GF-D8 (cell line): ENCODE measurements at places on chromosomes 1 and 21.
A peak's percentile ranks its signal among the peaks of the same experiment; 100 is the strongest.

GRCh38 chr1:198907423-198907746 lies 268.5 kb downstream of the PTPRC start:
- DNase-seq: no peak

GRCh38 chr1:223765036-223765718 lies 52.8 kb downstream of the CAPN2 start:
- DNase-seq: no peak

GRCh38 chr1:157968946-157969345 lies 24.5 kb upstream of the KIRREL1 start:
- no peak for DNase-seq

DNA sequence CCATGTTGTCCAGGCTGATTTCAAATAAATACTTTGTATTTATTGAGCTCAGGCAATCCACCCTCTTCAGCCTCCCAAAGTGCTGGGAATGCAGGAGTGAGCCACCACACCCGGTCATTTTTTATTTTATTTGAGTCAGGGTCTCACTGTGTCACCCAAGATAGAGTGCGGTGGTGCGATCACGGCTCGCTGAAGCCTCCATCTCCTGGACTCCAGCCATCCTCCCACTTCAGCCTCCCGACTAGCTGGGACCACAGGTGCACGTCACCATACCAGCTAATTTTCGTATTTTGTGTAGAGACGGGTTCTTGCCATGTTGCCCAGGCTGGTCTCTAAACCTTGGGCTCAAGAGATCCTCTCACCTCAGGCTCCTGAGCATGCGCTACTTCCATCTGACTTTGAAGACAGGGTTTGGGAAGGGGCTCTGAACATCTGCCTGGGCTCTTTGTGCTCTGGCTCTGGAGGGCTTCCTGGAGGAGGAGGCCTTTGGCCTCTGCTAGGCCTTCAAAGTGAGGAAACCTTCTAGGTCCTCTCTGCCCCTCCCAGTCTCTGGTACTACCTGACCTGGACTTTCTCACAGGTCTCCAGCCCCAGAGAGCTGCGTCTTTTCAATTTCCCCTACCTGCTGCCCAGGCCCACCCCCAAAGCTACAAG lies 5.8 kb downstream of the HSPB7 start:
- DNase-seq: no peak

DNA sequence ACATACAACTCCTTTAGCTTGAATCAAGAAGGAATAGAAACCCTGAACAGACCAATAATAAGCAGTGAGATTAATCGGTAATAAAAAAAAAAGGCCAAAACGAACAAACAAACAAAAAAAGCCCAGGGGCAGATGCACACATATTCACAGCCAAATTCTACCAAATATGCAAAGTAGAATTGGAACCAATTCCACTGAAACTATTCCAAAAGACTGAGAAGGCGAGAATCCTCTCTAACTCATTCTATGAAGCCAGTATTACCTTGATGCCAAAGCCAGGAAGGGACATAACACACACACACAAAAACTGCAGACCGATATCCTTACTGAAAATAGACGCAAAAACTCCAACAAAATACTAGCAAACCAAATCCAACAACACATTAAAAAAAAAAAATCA lies 161.6 kb downstream of the ASTN1 start:
- DNase-seq: no peak

- no peak for DNase-seq
Measured at GRCh38 chr1:41360074-41360785, 1.0 kb upstream of the FOXO6 start.

- no peak for DNase-seq
Measured at GRCh38 chr1:175508320-175509110, 234.9 kb downstream of the TNR start.

GRCh38 chr1:61781151-61781550 lies 38.9 kb downstream of the PATJ start:
- DNase-seq: peak; percentile 25

GRCh38 chr1:58325866-58326265 lies 220.7 kb downstream of the OMA1 start:
- DNase-seq: no peak

DNA sequence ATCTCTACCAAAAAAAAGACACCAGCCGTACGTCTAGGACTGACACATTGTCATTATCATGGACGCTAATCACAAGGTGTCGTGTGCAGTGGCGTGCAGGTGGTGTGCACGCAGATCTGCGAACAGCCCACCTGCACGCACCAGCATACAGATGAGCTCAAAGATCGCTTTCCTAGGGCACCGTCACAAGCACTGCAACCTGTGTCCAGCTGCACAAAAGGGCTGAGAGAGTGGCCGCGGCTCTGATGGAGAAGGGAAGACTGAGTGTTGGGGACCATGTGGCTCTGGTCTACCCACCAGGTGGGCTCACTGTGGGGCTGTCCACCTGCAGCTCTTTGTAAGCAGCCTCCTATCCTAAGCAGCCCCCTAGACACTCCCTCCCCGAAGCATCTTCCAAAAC lies 50.9 kb downstream of the S100B start:
- DNase-seq: no peak

- no peak for DNase-seq
Measured at GRCh38 chr1:34479731-34480130, 275.1 kb upstream of the GJB5 start.

DNA sequence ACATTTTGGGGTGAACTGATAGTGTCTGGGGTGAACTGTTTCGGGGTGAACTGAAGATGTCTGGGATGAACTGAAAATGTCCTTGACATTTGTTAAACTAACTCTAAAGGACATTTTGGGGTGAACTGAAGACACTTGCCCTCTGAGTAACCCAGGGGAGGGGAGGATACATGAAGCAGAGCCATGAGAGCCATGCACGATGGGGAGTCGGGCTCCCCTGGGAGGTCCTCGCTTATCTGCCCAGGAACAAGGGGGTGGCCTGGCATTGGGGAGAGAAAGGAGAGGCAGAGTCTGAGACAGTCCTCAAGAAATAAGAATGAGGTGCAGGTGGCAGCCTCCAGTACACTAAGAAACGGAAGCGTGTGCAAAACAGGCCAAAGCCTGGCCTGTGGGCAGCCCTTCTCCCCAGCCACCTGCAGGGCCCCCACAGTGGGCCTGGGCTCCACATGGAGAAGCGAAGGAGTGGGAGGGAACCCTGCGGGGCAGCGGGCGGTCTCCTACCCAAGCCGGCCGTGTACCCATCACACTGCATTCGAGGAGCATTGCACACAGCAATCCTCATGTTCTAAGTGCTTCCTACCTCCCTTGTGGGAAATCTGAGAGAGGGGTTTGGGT lies 24.2 kb downstream of the RSPH1 start:
- no peak for DNase-seq

GRCh38 chr1:182589520-182589919 lies 464 bp upstream of the RNASEL start:
- no peak for DNase-seq

- DNase-seq: no peak
Measured at GRCh38 chr1:157695417-157695816, 5.2 kb downstream of the FCRL3 start.

DNA sequence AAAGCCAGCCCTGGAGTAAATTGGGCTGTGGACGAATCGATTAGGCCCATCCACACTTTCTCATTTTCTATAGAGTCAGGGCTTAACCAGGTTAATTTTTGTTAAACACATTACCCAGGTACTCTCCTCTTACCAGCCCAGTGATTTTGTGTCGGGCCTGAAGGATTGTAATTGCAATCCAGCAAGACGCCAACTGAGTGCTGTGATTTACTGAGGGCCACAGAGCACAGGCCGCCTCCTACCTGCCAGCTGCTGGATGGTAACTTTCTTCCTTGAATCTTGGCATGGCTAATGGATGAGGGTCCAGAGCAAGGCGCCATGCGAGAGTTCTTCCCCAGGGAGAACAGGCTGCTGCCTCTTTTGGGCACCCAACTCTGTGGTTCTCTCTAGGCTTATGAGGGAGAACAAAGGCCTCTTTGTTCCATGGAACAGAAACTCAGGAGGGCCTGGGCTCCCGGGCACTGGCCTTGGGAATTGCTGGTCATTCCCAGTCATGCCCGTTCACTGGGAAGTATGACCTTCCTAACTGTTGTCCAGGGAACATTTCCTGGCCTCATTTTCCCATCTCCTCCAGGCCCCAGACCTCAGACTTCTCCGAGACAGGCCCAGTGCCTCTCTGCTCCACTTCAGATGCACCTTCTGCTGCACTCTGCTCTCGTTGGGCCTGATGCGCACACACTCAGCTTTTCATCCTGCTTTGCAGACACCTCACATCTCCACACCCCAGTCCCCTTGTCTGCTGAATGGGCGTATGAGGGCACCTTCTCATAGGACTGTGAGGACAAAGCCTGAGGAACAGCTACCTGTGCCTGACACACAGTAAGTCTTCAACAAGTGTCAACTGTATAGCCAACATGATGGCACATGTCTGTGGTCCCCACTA lies 57.3 kb downstream of the SYF2 start:
- DNase-seq: no peak

GRCh38 chr1:189180057-189180456 lies 1297.6 kb downstream of the BRINP3 start:
- no peak for DNase-seq

DNA sequence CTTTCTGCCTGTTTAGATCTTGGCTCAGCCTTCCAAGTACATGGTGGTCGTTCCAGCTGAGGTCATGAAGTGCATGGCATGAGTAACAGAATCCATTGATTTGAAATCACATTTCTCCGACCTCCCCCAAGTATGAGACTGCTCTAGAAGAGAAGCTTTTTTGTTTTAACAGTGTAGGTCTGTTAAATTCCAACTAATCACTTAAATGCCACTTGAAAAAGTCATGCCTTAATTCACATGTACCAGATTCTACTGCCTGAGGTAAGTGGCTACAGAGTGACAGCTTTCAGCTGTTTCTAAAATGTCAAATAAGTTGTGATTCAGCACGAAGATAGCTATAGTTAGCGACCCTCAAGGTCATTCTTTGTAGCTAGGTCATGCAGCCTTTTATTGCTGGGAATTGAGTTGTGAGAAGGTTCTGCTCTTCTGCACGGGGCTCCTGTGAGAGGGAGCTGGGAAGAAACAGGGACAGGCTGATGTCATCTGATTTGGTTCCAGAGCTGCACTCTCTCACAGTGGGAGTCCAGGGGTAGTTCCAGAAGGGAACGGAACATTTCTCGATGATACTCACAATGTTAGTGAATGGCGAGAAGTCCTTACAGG lies 112.7 kb downstream of the VPS13D start:
- no peak for DNase-seq

DNA sequence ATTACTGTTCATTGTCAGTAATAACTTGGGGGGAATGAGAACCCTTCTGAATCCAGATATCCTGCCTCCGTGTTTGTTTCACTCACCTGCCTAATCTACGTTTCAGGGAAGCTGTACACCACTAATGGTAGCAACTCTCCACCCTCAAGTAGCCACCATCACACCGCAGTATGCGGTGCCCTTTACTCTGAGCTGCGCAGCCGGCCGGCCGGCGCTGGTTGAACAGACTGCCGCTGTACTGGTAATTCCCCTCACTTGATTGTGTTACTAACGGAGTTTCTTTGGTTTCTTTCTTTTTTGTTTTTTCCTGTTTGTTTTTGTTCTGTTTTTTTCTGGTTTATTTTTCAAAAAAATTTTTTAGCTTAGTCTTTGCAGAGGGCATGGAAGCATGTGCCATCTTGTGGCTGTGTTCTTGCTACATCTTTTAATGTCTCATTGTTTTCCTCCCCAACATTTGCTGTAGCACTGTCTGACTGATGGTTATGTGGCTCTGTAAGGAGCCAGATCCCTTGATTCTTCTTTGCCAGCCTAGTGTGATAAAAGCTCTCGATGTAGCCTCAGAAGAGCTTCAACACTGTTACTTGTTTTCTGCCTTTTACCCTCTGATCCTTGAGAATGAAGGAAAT lies 15.9 kb upstream of the OLFML3 start:
- DNase-seq: no peak

- DNase-seq: no peak
Measured at GRCh38 chr1:212491454-212491853, 58.7 kb downstream of the NENF start.

DNA sequence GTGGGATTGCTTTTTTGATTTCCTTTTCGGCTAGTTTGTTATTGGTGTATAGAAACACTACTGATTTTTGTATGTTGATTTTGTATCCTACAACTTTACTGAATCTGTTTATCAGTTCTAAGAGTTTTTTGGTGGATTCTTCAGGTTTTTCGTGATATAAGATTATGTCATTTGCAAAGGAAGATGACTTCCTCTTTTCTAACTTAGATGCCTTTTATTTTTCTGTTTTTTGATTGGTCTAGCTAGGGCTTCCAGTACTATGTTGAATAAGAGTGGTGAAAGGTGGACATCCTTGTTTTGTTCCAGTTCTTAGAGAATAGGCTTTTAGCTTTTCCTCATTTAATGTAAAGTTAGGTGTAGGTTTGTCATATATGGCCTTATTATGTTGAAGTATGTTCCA lies 13.1 kb upstream of the NHLH2 start:
- no peak for DNase-seq

DNA sequence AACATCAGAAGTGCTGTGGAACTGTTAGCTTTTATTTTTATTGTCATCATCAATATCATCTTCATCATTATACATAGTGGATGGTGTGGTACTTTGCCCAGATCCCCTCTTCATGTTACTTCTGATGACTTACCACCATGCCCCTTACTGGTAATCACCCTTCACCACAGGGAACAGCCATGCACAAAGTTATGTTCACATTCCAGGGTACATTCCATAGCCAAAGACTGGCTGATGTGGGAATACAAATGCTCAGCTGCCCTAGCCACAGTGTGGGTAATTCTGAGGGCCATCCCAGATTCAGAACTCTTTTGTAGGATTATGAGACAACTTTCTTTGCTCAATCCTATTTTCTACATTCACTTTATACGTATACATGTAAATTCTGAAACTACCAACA lies 691.3 kb upstream of the CXADR start:
- DNase-seq: no peak

- no peak for DNase-seq
Measured at GRCh38 chr1:203592156-203592555, 34.5 kb upstream of the ATP2B4 start.

DNA sequence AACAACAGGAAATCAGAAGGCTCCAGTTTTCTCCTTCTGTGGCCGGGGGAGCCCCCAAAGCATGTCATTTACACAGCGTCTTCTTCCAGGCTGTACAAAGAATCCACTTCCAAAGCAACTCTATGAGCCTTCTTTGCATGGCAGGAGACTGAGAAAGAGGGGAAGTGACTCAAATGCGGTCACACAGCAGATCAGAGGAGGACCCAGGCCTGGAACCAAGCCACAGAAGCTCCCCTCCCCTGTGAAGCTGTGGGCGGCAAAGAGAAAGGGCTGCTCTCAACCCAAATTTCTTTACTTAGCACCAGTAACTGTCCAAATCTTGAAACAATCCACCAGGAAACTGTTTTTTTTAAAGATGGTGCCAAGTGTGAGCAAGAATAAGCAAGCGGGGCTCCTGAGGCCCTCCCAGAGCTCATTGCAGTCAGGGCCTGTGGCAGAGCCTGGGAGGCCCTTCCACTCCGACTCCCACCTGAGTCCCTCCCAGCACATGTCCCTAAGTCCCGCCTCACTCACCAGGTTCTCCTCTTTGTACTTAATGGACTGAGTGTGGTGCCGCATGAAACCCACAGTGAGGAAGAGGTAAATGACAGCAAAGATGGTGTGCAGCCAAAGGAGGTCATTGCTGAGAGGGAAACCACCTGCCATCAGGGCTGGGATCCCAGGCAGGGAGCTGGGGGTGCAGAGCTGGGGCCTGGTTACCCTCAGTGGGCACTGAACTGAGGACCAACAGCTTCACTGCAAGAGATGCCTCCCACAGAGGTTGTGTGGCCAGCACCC lies 15.9 kb downstream of the TMEM63A start:
- peak; percentile 56 for DNase-seq

- DNase-seq: no peak
Measured at GRCh38 chr1:107467286-107467685, 326.4 kb downstream of the NTNG1 start.

- peak; percentile 9 for DNase-seq
Measured at GRCh38 chr1:101137144-101138126, 99.4 kb upstream of the S1PR1 start.

GRCh38 chr1:20223551-20224419 lies 37.5 kb upstream of the PLA2G2C start:
- no peak for DNase-seq
